Stimulated activated CD4-positive, alpha-beta T cell treated with anti-CD3 and anti-CD28 coated beads, TNF-alpha, amount 100 ng/mL, for 24 hours (primary cell): ENCODE measurements at places on chromosomes 2 and 18.

- no peak for DNase-seq
These were observed 64.5 kb downstream of the ITGB1BP1 start for GRCh38 chr2:9358846-9359245.

GRCh38 chr2:85682378-85682777, 11.8 kb upstream of the GNLY start:
- no peak for DNase-seq

- no peak for DNase-seq
These were observed 283.2 kb upstream of the MEX3C start for GRCh38 chr18:51480407-51481261.

DNA sequence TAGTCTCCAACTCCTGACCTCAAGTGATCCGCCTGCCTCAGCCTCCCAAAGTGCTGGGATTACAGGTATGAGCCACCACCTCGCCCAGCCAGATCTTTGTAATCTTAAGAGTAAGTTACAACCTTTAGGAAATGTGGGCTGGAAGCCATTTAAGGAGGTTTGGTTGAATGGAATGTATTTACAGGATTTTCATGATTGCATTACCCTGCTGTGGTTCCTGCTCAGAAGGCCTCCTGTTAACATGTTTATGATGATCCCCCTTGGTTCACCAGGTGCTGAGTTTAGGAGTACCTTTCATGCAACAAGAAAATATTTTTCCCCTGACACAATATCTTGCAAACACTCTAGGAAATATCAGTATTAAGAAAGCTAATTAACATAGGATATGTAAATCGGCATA, 187.4 kb upstream of the SH3BP4 start:
- DNase-seq: no peak

- DNase-seq: no peak
These were observed 100.9 kb downstream of the FHOD3 start for GRCh38 chr18:36398419-36398818.

- no peak for DNase-seq
These were observed 19.5 kb upstream of the ASXL3 start for GRCh38 chr18:33558529-33558928.

GRCh38 chr18:10465174-10465939, 10.9 kb downstream of the APCDD1 start:
- DNase-seq: no peak
